ENCODE measurements at places on chromosomes 6 and 20.

DNA sequence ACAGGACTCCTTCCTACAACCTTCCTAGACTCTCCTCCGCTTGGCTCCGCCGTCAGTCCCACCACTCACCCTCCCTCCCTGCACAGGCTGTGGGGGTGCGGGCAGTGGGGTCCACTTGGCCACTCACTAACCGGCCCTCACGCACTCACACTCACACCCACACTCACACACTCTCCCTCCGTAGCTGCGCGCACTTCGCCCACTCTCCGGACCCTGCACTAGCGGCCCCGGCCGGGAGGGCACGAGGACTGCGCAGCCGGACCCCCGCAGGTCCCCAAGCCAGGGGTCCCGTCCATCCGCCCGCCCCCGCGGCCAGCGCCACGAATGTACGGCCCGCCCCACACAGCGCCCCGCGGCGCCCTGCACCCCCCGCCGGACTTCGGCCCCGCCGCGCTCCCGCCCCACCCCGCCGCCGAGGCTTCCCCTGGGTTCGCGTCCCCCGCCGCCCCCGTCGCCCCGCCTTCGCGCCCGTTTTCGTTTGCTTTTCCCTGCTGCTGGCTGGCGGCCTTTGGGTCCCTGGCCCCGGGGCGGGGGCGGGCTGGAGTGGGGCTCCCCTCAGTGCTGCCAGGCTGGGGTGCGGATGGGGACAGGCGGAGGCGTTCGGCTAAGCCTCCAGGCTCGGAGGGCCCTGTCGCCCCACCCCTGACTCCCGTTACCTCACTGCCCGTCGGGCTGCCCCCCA is 23.0 kb upstream of the SLC22A7 start:
- DNase-seq, result no peak

DNA sequence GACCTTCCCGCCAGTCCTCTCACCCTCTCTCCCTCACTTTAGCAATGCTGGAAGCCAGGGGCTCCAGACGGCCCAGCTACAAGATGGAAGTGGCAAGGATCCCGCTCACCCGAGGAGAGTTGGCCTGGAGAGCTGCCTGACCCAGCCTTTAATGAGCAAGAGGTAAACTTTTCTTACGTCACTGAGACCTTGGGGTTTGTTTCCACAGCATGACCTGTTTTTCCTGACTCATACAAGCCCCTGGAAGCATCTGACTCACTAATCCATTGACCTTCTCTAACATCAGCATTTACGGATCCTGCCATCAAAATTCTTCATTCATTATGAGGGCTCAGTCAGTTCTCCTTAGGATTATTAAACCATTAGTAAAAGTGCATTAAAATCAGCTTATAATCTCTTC is 120.4 kb downstream of the MYLK4 start:
- peak; percentile 70 for DNase-seq

GRCh38 chr20:21149344-21149743 is 23.5 kb downstream of the KIZ start:
- DNase-seq, result no peak

DNA sequence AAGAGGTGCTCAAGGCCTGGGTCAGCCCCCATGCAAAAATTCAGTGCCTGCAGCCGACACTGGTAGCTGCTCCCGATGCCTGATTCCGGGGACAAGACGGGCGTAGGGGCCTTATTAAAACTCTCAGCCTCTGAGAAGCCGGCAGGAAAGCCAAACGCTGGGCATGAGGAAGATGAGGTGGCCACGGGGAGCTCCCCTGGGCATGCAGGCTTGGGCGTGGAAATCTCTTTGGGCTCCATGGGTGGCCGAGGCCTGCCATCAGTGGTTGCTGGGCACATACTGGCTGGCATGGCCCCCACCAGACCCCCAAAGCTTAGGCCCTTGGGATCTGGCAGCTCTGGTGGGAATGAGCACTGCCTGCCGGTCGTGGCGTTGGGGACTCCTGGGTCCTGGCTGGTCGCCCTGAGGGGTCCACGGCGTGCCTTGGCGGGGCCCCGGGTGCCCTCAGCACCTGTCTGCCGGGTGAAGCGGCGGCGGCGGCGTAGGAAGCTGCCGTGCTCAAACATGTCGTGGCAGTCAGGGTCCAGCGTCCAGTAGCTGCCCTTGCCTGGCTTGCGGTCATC is 586 bp downstream of the FOXS1 start:
- no peak for DNase-seq

DNA sequence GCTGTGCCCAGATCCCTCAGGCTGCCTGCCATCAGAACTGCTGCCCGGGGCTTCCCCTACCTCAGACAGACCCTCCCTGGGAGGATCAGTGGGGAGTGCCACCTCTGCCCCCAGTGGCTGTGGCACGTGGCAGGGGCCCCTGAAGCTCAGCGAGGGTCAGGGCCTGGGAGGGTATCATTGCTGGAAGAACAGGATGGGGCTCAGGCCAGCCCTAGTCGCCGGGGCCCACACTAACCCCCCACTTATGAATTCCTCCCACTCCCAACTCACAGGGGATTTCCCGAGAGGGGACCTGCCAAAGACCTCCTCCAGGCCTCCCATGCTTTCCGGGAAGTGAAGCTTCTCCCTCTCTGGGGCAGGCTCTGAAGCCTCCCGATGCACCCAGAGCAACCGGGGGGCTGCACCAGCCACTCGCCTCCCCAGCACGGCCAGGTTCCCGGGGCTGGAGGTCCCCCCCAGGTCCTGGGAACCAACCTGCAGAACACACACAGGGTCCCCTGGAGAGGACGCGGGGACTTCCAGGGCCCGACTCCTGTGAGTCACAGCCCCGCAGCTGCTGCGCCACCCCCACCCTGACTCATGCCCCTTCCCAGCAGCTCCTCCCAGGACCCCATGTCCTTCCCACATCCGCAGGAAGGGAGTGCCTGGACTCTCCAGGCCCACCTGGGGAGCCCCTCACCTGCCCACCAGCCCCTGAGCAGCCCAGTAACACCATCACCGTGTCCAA is 2.5 kb downstream of the TNFRSF6B start:
- DNase-seq, result peak; percentile 91

DNA sequence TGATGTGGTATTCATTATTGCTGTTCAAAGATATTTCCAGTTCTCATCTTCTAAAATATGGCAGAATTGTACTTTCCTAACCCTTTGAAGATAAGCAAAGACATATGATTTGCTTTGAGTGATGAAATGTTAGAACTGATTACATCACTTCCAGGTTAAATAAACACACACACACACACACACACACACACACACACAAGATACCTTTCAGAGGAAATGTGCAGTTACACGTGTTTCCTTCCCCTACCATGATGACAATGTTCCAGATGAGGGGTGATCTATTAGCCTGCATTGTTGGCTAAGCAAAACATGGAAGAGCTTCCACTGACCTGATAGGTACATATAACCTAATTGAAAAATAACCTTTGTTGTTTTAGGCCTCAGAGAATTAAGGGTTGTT is 11.7 kb upstream of the FRK start:
- no peak for DNase-seq

DNA sequence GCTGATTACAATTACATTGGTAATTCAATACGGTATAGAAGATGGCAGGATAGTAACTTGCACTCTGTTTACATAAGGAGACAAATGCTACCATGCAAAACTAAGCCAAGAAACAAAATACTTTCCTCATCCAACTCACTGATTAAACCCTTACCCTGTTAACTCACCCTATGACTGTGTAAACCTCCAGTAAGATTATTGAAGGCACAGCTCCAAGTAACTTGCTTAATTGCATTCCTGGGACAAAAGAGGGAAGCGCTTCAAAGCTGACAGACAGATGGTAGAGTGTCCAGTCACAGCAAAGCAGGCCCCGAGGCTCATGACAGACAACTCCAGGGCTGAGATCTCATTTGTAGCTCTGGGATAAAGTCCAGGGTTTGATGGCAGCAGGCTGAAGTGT is 6.9 kb upstream of the KIF16B start:
- DNase-seq, result no peak

DNA sequence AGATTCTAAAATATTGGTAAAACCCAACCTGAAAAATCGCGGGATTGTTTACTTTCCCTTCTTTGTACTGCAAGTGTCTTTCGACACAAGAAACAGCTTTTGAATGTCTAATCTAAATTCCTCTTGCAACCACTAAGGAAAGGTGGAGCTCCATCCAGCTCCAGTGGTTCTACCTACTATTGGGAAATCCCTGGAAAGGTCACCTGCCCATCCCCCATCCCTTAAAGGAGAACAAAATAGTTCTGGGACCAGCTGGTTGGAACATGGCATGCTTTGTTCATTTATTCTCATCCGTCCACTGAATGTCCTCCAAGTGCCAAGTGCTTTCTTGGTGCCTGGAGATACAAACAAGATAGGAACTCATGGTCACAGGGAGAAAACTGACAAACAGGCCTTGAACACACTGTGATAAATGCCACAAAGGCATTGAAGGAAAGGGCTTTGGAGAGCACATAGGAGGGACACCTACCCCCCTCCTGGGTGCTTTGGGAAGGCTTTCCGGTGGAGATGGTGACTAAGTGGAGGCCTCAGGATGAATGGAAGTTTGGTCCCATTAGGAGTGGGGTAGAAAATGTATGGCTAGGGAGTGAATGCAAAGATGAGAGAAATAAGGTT is 2.3 kb upstream of the CITED2 start:
- DNase-seq, result no peak

DNA sequence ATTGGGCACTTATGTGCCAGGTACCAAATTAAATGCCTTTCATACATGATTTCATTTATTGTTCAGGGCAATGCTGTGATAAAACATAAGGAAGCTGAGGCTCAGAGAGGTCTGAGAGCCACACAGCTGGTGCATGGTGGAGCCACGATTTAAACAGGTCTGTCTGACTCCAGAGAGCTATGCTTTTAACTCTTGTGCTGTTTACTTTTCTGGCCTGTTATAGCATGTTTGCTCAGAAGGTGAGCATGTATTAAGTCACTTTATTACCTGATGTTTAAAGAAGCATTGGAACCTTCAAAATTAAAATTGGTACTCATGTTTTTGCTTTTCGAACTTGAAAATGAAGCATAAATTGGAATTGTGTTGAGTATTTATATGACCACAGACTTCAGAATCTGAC is 26.8 kb downstream of the MCM8 start:
- DNase-seq, result no peak

DNA sequence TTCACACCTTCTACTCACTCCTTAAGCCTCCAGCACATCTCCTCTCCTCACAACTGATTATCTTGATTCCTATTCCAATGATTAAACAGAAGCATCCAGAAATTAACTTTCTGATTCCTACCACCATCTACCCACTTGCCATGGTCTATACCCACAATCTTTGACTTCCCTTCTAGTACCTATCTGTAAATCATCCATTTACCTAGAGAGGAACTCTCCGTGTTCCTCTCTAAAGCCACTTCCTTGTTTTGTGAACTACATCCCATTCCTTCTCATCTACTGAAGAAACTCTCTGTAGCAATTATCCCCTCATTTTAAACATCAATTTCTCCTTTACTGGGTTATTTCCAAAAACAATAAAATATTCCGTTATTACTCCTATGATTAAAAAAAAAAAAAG is 167.3 kb downstream of the ARHGAP18 start:
- no peak for DNase-seq

DNA sequence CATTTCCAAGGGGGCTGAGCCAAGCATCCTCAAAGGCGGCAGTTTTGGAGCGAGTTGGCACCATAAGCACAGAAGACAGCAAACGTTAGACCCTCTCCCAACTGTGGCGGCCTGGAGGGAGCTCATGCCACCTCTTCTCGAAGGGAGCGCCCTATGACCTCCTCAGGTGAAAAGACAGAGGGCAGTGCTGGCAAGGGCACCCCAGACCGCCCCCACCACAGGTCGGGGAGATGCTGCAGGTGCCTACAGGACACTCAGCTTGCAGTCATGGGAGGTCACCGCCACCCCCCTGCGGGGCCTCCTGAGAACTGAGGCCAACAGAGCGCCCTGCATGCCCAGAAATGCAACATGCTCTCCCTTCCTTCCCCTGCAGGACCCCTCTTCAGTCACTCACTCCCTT is 45.1 kb upstream of the BHLHE23 start:
- no peak for DNase-seq

DNA sequence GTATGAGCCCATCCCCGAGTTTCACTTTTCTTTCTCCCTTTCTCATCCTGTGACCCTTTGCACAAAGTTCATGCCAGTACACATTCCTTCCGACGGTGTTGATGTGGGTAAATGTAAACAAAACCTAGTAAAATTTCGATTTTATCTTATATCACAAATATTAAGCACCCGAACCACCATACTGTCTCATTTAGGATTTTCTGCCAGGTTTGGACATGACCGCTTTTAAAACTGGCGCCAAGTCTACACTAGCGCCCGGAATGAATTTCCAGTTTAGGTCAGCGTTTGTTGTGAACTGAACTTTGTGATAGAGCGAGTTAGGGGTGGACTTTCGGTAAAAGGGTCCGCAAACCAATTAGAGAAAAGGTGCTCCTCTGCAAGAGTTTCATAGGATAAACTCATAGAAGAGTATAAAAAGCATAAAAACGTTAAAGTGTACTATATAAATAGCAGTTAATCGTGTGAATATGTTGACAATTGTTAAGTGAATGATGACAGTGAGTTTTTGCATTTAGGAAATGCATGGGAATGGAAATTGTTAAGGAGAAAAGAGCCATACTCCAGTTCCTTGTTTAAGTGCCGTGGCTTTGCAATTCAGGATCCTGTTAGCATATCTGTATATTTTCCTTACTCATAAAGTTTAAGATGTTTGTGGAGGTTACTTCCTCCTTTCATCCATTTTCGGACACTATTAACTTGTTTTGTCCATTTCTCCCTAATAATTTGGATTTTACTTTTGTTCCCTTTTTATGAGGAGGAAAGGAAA is 937 bp downstream of the AKAP7 start:
- DNase-seq, result no peak

- DNase-seq, result no peak
These were observed 287.9 kb upstream of the FERMT1 start for GRCh38 chr20:6410721-6411120.

DNA sequence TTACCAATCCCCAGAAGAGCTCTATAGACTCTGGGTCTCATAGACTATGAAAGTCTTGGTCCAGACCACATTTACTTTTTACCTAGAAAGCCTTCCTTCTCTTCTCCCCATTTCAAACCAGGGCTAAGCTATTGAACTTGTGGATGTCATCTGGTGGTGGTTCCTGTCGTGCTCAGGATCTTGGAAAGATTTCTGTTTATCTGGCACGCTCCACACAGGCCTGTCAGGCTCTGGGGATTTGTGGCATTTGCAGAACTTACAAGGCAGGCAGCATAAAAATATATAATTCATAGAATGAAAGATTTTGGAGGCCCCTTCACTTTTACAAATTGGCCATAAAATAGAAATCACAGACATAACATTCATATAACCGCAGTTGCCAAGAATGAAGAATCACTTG is 188.1 kb downstream of the UST start:
- no peak for DNase-seq

DNA sequence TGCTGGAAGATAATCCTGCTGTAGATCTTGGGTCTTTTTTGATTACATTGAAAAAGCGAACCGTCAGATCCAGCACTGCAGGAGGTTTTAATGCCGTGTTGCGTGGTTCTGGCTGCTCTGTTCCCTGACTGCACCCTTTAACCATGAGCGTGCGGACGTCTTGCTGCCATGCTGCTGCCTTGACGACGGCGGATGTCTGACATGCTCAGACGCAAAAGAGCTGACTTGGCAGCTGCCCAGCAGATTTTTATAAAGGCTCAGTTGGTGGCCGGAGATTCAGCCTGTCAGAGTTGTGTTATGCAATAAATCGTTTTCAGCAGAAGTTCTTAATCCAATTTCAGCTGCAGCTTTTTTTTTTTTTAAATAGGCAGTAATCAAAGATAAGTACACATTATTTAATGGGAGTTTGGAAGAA is 119.4 kb downstream of the JARID2 start:
- peak; percentile 86 for DNase-seq

- DNase-seq, result no peak
These were observed 300.7 kb downstream of the RNGTT start for GRCh38 chr6:88662653-88663174.

GRCh38 chr6:2197984-2198383 is 47.4 kb downstream of the GMDS start:
- no peak for DNase-seq

GRCh38 chr6:125994670-125995488 is 8.5 kb downstream of the TRMT11 start:
- no peak for DNase-seq
